Lung microvascular endothelial cell (primary cell): ENCODE measurements at places on chromosomes 2 and 18.
A peak's percentile ranks its signal among the peaks of the same experiment; 100 is the strongest.

DNA sequence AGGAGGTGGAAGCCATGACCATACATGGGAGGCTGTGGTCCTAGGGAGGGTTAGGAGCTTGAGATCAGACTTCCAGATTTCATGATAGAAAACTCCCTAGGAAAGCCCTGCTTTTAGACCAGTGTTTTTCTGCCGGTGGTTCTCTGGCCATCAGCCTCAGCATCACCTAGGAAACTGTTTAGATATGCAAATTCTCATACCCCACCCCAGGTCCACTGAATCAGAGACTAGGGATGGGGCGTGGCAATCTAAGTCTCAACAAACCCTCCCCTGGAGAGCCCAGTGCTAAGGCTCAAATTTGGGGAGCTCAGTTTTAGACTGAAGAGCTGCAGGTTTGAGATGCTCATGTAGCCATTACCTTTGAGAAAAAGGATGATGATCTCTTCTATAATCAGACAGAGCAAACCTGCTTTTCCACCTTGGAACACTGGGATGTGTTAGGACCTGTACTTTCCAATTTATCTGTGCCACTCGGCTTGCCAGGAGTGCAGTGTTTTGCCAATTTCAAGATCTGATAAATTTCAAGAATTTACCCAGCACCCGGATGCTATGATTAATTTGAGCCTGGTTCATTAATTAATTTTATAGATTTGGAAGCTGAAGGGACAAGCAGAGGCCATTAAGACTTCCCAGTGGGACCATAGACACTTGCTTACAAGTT lies 31.5 kb upstream of the LYPD6B start:
- no peak for DNase-seq

DNA sequence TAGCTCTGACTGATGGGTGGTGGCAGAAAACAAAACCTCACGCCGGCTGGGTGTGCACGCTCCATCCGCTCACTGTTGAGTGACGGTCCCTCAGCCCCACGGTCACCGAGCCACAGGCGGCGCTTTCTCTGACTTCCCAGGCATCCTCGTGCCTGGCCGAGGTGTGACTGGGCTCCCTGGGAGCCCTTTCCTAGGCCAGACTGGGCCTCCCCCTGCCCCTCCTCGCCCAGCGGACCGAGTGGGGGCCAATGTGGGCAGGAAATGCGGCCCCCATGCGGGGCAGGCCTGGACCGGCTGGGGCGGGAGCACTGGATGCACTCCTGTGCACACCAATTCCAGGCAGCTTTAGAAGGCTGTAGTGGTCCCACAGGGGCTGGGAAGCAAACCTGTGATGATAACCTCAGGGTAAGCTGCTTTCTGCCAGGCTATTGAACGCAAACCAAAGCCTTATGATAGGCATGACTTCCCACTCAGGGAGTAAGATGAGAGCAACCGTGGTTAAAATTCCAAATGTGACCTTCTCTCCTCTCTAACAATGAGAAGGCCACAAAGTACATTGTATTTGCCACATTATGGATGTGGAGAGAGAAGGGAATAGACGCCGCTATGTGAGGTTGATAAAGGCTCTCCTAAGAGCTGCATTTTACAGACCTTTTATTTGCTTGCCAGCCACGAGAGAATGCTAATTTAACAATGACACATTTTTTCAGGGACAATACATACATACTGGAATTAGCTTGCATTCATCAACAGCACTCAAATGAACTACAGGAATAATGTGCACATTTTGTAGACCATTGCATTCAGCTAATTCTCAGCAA lies 83.9 kb upstream of the PGAP1 start:
- DNase-seq = no peak

DNA sequence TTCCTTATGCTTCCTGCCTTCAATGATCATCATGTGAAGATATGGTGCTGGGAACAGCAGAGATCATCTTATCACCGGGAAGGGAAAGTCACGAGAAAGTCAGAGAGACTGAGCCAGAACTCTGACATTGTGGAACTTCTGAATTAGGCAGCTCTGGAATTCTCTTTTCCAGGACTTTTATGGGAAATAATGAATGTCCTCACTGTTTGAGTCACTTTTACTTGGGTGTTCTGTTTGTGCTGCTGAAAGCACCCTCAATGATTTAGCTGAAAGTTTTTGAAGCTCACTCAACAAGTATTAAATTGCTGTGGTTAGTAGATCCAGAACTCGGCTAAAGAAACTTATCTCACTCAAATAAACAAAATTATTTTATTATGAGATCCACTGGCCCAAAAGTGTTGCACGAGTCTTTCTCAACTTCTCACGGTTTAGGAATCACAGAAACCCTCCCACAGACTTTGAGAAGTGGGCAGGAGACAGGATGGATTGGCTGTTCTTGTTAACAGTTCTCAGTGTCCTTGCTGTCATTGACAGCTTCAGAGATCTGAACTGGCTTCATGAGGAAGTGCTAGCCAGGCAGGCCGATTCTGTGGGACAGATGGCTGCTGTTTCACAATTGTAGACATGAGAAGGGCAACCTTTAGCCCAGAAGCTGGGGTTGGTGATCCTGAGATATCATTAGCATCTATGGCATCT lies 26.4 kb upstream of the ATRAID start:
- no peak for DNase-seq

DNA sequence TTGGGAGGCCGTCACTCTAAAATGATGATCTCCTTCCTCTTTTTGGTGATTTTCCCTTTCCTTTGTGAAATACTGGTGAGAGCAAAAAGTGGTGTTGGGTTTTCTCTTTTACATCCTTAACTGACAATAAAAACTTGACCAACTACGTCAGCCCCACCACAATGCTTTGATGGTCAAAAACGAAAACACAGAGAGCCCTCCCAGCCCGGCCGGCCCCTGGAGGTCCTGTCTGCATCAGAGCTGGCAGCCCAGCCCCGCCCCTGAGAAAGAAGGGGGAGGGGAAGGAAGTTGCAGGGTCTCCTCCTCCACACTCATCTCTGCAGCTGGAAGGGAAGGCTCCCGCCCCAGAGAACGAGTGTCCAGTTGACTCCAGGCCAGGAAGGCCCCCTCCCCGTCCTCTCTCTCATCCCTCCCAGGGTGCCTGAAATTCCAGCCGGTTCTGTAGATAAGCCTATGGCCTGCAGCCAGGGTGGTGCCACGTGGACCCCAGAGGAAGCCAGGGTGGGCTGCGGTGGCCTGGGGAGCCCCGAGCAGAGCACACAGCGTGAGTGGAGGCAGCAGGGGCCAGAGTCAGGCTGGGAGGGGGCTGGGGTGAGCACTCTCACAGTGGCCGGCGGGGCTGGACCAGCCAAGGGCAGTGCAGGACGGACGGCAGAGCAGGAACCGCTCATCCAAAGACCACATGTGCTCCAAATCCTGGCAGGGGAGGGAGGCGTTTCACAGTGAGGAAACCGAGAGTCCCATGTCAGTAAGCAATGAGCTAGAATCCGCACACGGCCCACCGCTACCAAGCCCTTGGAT lies 19.8 kb downstream of the BIN1 start:
- DNase-seq = peak; percentile 66

- no peak for DNase-seq
Observed at GRCh38 chr18:39365836-39366485, 1800.4 kb upstream of the CELF4 start.

DNA sequence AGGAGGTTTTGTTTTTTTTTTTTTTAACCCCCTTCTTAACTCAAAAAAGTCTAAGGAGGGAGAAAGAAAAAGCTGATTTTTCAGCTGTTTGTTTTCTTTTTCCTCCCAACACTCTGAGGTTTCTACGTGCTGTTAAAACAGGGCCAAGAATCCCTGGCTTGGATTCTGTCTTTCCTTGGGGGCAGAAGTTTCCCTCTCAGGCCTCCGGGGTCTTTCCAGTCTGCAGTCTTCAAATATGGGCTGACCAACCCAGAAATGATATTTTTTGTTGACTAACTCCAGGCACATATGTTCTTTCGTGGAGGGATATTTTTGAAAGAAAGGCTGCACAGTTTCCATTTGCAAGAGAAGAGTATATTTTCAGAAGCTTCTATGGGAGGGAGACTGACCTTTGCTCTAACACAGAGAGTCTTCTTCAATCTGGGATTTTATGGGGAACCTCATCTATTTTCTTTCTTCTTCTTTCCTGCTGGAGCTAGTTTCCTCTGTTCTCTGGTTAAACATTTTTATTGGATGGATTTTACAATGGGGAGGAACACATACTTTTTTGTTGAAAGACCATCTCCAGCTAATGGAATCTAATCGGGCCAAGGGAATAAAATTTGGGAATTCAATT lies 93.3 kb upstream of the SPRED2 start:
- DNase-seq = no peak

GRCh38 chr2:241555711-241556110 lies 2.8 kb upstream of the BOK start:
- no peak for DNase-seq

- no peak for DNase-seq
Observed at GRCh38 chr18:27185025-27185763, at the start of gene CHST9. Gene CHST9 (minus strand): TSS chr18:27185308. CDS start chr18:27142809, 42,499 bp downstream.

DNA sequence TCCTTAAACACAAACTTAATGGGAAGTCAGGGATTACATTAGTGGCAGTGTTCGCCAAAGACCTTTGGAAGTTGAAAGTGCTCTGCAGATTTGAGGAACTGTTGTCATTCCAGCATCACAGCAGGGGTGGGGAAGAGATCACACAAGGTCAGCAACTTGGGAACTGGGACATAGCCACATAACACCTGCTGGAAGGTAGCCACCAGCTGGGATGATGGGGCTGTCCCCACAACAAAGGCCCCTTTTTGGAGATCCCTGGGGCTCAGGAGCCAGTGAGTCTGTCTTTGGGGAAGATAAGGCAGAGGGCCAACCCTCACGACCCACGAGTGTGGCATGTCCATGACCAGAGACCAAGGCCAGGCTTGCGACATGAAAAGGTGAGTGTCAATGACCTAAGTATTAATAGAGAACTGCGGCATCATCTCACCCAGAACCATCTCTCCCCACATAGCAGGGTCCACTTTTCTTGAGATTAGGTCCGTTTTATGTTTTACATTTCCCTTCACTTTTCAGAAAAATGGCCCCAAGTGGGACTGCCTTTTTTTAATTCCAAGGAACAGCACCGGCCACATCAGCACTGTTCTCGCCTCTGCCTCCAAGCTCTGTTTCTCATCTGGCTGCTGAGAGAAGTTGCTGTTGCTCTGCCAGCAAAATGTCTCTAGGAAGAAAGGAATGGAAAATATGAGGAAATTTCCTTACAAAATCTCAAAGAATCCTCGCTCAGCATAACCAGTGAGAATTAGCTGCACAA lies 106.9 kb downstream of the GFPT1 start:
- DNase-seq = no peak

DNA sequence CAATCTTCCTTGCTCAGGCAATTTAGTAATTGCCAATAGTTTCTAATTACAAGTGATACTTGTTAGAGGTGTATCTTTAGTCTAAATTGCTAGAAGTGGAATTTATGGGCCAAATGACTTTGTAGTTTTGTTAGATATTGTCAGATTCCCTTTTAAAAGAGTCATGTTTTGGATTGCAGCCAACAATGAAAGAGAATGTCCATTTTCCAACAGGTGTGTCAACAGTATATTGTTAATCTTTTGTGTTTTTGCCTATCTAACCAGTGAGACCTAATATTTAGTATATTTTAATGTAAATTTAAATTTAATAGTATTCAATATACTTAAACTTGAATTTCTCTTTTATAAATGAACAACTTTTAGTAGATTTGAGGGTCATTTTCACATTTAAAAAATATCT lies 259.4 kb upstream of the ETAA1 start:
- peak; percentile 20 for DNase-seq

DNA sequence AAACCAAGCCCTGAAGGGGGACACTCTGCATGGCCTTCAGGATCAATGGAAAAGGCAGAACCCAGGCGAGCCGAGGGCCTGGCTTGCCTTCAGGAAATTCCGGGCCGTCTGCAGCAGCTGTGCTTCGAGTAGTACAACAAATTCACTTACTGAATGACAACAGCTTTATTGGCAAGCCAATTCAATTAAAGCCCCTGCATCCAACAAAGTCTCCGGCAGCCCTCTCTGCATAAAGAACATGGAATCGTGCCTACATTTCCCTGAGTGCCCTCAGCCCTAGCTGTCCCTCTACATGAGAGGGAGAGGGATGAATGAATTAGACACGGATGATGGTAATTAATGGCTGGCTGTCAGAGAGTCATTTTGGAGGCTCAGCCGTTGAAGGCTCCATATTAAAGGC lies 189.0 kb downstream of the BCL11A start:
- no peak for DNase-seq

DNA sequence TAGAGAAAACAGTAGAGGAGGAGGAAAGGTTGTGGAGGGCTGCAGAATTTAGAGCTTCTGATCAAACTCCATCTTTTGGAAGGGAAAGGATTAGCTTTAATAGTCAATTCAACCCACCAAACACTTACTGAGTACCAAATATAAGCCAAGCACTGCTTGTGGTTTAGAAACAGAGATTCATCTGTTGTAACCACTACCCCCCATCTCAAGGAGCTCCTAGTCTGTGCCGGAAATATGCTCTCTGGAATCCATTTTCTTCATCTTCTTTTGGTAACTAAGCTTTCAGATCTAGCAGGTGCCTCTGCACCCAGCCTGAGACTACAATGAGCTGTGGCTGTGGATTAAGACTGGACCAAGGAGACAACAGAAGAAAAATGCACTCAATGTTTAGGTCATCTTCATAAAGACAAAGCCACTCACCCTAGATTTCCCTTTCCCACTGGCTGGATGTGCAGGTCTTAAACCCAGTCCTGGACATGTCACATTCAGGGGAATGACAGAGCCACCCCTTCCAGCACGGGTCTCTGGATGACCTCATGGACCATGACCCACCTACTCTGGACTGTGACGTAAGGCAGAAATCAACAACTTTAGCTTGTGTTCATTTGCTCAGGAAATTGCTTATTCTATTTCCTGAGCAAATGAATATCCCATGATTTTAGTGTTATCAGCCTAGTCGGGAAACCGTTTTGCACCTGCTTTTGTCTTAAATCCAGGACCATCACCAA lies 52.9 kb downstream of the EPB41L3 start:
- DNase-seq = peak; percentile 5

DNA sequence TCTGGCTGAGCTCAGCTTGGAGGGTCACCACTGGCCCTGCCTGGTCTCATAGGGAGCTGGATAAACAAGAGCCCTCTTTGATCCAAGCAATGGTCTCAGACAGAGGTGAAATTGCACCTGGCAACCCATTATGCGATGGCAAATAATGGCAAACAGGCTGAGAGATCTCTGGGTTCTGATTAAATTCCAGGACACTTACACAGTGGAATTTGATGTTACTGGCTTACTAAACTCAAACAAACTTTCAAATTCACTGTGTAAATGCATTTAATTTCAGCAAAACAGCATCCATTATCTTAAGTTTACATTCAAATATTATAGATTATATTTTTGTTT lies 19.5 kb upstream of the STAT4 start:
- DNase-seq = no peak

GRCh38 chr2:110888411-110888810 lies 156.0 kb downstream of the ACOXL start:
- DNase-seq = no peak

- DNase-seq = no peak
Observed at GRCh38 chr2:1964659-1965058, 220.3 kb upstream of the PXDN start.

DNA sequence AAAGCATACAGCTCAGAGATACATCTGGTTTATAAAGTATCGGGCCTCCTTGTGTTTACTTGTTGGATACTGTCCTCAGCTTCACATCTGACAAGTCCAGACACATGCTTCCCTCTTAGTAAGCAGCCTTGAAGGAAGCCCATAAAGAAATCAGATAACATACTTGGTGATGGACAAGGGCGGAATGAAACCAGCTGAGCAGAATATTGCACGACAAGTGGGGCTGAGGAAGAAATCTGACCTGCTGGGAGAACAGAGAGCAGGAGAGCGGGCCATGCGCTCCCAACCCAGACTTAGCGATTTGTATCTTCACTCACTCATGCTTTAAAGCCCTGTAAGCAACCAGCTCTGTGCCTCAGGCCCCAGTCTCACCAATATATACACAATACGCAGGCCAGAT lies 208.4 kb downstream of the CDH20 start:
- no peak for DNase-seq
